Activated CD4-positive, alpha-beta T cell treated with anti-CD3 and anti-CD28 coated beads, Interleukin-2, amount 50 U/mL, for 1 hour (primary cell): ENCODE measurements at places on chromosomes 11 and 22.

DNA sequence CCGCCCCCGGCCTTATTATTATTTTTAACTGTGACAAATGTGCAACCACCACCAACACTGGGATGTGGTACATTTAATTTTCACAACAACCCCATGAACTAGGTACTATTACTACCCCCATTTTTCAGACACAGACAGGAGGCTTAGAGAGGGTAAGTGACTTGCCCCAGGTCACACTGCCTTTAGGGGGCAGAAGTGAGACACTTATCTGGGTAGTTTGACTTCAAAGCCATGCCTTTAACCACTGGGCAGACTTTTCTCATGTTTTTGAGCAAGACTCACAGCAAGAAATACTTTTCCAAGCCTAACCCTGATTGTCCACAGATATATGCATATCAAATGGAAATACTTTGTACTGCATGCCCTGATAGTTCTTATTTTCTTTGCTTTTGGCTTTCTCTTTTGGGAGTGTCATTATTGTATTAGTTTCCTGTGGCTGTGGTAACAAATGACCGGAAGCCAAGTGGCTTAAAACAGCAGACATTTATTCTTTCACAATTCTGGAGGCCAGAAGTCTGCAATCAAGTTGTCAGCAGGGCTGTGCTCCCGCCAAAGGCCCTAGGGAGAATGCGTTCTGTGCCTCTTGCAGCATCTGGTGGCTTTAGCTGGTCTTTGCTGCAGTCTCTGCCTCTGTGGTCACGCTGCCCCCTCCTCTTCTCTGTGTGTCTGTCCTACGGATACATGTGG is 110.8 kb downstream of the GRIK4 start:
- no peak for DNase-seq

- DNase-seq = no peak
These were observed 88.8 kb upstream of the THY1 start for GRCh38 chr11:119511614-119512306.

DNA sequence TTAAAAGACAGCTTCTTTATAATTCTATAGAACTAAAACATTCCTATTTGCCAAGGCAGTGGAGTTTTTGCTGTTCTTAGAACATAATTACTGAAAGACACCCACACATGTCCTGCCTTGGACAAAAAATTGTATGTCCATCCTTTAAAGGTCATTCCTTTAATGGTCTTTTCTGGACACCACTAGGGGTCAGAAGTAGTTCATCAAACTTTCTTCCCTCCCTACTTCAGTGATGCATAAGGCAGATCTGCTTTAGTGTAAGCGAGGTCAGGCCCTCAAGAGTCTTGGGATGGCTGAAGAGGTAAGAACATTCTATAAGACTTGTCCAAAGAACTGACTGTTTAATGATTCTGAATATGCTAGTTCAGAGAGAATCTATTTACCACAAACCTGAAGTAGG is 4.3 kb upstream of the OR51V1 start:
- no peak for DNase-seq

DNA sequence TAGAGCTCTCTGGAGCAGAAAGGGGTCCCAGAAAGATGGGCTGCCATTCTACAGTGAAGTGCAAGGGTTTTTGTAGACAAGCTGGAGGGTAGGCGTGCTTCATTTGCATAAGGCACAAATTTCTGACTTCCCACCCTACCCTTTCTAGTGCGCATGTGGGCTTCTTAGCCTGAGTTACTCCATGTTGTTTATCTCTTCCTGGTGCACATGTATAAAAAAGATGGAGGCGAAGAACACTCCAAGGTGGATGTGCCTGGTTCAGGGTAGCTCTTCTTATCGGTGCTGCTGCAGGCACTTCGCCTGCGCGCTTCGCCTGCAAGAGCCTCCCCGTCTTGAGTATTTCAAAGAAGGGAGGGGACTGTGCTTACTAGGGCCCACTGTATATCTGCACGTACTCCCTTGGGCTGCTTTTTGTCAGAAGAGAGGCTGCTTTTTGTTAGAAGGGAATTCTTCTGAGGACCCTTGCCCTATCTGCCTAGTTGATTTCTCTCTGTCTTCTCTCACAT is 1047.3 kb upstream of the CNTN5 start:
- no peak for DNase-seq

GRCh38 chr11:92727123-92727522 is 242.3 kb upstream of the MTNR1B start:
- DNase-seq = no peak

- DNase-seq = peak; percentile 13
These were observed 695 bp downstream of the PEX26 start for GRCh38 chr22:18078329-18079041.

DNA sequence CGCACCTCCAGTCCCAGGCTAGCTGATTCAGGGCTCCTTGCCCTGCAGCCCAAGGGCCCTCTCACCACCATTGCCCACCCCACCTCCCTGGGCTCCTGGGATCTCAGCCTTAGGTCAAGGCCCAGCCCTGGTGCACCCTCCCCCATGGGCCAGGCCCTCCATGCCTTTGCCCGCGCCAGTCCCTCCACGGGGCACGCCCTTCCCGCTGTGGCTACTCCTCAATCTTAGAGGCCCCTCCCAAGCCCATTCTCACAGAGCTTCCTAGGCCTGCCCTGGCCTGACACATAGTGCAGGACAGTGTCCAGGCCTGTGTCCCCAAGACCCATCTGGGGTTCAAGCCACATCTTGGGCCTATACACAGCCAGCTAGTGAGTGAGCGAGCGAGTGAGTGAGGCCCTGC is 6.9 kb downstream of the GP1BB start:
- no peak for DNase-seq

DNA sequence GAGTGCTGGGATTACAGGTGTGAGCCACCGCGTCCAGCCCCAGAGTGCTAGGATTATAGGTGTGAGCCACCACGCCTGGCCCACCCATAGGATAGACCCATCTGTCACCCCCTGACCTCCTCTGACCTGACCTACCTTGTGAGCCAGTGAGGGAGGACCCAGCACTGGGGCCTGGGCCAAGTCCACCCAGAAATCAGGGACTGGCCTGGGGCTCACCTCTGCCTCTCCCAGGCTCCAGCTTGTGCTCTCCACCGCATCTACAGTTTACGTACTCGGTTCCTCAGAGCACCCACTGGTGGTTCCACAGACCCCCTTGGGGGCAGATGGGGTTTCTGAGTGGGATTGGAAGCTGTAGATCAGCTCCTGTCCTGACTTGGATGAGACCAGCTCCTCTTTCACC is 6.4 kb downstream of the SLC29A2 start:
- no peak for DNase-seq

- no peak for DNase-seq
These were observed 27.7 kb downstream of the RTN4R start for GRCh38 chr22:20240447-20240764.

DNA sequence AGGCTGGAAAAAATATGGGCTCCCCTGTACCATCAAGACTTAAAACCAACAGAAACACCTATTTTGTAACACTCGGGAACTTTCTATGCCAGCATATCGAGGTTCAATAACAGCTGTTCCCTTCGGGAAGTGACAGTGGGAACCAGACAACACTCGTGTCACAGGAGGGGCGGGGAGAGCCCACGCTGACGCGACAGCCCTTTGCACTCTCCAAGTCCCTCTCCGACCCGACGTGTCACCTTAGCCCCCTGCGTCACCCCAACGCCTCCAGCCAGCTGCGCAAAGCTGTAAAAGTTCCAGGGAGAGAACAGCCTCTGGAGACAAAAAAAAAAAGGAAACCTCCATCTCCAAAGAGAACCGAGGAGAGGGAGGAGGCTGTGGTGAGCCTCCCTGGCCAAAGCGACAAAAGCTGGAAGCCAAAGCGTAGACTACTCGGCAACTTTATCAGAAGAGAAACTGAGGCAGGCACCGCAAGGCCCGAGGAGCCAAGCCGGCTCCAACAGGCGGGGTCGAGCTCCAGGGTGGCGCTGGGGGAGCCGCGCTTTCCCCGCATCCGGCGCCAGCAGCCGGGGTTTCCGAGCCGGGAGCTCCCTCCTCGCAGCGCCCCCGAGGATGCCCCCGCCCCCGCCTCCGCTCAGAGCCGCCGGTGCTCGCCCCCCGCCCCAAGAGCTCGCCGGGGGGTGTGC is 751 bp downstream of the ARFGAP3 start:
- peak; percentile 42 for DNase-seq

- no peak for DNase-seq
These were observed 5.0 kb downstream of the UQCR10 start for GRCh38 chr22:29772170-29772641.

- DNase-seq = no peak
These were observed 29.5 kb downstream of the DKK3 start for GRCh38 chr11:11978792-11979487.

DNA sequence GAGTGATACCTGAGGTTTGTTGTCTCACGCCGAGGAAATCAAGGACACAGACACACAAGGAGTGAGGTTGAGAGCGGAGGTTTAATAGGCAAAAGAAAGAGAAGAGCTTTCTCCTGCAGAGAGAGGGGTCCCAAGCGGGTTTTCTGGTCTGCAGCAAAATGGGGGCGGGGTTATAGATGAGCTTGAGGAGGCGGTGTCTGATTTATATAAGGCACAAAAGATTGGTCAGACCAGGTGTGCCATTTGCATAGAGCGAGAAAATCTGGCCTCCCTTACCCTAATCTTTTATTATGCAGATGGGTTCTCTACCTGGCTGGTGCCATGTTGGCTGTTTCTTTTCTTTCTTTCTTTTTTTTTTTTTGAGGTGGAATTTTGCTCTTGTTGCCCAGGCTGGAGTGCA is 11.8 kb downstream of the C11orf96 start:
- DNase-seq = no peak

DNA sequence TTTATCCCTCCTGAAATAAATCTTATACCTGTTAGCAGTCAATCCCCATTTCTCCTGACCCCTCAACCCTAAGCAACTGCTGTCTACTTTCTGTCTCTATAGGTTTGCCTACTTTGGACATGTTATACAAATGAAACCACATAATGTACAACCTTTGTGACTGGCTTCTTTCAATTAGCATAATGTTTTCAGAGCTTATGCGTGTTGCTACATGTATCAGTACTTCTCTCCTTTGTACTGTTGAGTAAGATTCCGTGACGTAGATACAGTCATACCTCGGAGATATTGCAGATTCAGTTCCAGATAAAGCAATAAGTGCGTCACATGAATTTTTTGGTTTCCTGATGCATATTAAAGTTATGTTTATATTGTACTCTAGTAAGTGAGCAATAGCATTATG is 127.3 kb downstream of the MORC2 start:
- DNase-seq = no peak

GRCh38 chr11:129323896-129324502 is 51.6 kb upstream of the BARX2 start:
- DNase-seq = no peak

GRCh38 chr11:108606070-108606469 is 12.5 kb upstream of the EXPH5 start:
- no peak for DNase-seq

- no peak for DNase-seq
These were observed 4.3 kb downstream of the CLTCL1 start for GRCh38 chr22:19287076-19287707.

GRCh38 chr22:25876871-25877270 is 134.9 kb downstream of the MYO18B start:
- no peak for DNase-seq

- no peak for DNase-seq
These were observed 29.2 kb downstream of the ADAMTS15 start for GRCh38 chr11:130477586-130478203.

DNA sequence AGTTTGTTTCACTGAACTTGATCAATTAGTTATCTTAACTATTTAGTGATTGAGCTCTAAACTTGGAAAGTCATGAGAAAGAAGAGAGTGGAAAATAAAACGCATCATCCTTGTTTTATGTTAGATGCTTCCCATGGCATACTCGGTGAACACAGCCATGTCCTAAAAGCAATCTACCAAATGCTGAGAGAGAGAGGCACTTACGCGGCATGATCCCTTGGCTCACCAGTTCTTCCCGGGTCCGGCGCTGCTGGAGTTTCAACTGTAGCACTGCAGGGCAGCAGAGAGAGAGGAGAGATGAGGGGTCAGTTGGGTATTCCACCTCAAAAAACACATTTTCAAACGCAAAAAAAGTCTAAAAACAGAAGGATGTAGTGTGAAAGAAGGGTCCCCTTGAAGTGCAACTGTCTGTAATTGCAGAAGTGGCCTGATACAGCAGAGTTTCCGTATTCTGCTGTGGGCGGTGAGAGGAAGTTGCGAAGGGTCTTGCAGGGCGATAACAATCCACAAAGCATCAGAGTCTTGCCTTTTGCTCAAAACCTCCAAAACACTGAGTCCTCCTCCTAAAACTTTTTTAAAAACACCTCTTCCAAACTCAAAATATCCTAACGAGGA is 92.7 kb downstream of the SGSM3 start:
- peak; percentile 44 for DNase-seq

GRCh38 chr11:74282421-74282820 is 29.0 kb downstream of the P4HA3 start:
- no peak for DNase-seq
